ENCODE measurements at places on chromosomes 11 and 22.

- no peak for DNase-seq
These were observed 149.3 kb upstream of the B3GAT1 start for GRCh38 chr11:134561331-134561720.

DNA sequence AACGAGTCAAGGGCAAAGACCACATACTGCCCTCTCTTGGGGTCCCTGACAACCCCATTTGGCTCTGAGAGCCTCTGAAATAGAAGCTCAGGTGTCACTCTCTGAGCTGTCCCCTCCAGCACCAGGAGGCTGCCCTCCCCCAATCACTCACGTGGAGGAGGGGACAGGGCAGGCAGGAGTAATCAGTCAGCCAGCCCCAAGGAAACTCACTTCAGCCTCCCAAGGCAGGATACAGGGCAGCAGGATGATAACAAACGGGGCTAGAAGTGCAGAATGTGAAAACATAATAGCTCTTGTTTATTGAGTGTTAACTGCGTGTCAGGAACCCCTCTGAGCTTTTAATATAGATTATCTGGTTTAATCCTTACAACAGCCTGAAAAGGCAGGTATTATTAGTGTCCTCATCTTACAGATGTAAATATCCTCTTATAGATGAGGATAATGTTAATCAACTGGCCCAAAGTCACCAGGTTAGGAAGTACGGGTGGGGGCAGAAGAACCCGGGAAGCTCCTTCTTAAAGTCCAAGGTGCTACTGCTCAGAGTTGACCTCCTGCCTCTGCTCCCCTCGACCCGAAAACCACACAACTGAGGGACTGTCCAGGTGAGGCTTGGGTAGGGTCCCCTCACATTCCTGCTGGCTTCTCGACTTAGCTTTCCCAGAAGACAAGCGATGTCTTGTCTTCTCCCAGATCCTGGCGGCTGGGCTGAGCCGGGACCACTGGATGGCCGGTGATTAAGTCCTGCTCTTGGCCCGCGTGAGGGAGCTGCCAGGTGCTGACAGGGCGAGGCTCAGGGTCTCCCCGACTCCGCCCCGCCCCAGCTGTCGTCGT lies 2.7 kb downstream of the CHRM4 start:
- DNase-seq = no peak

DNA sequence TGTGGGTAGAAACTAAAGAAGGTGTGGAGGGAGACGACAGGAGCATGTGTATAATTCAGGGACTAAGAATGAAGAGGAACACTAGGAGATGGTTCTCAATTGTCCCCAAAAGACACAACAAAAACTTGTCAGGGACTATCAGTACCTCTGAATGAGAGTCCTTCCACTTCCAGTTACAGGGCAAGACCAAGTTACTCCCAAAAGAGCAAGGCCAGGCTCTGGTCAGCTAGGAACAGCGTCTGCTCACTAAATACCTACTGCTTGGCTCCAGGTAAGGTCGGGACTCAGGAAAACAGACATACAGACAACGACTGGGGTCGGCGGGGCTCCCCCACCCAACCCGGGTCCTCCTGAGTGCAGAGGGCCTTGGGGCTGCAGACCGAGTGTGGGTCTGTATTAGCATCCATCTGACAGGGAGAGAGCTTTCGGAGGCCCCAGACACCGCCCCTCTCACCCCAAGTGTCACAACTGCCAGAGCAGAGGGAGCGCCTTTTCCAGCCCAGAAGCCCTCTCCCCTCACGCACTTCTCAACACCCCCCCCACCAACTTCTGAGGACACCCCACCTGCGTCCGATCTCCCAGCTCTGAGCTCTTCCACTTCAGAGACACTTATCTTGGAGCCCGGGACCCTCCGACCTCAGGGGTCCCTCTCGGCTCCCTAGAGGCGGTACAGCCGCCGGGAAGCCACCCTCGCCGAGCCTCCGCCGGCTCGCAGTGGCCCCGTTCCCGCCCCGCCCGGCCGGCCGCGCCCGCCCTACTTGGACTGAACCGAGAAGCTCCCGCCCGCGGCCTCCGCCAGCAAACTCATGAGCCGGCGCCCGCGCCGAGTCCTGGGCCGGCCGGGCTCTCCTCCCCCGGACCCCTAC lies 522 bp downstream of the RHOG start:
- no peak for DNase-seq

- DNase-seq = no peak
These were observed 15.9 kb upstream of the GLYATL1 start for GRCh38 chr11:58923300-58923788.

DNA sequence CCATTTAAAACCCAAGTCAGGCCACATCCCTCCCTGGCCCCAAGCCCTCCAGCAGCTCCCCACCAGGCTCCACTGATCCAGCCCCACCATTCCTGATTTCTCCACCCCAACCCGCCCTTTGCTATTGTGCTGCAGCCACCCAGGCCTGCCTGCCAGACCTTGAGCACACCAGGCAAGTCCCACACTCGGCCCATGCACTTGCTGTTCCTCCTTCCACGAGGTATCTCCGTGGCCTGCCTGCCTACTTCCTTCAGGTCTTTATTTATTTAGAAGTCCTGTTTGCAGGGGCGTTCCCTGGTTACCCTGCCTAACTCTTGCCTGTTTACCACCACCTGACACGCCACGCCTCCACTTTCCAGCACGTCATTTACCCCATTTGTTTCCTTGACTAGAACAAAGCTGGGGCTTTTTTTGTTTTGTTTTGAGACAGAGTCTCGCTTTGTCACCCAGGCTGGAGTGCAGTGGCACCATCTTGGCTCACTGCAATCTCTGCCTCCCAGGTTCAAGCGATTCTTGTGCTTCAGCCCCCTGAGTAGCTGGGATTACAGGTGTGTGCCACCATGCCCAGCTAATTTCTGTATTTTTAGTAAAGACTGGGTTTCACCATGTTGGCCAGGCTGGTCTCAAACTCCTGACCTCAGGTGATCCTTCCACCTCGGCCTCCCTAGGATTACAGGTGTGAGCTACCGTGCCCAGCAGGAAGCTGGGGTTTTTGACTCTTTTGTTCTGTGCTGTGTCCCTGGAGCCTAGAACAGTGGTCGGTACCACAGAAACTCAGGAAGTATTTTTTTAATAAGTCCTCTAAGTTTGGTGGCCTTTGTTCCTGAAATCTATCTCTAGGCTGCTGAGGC lies 6.7 kb downstream of the CENPM start:
- no peak for DNase-seq

GRCh38 chr11:121538054-121538453 lies 85.3 kb upstream of the SORL1-AS1 start:
- no peak for DNase-seq

DNA sequence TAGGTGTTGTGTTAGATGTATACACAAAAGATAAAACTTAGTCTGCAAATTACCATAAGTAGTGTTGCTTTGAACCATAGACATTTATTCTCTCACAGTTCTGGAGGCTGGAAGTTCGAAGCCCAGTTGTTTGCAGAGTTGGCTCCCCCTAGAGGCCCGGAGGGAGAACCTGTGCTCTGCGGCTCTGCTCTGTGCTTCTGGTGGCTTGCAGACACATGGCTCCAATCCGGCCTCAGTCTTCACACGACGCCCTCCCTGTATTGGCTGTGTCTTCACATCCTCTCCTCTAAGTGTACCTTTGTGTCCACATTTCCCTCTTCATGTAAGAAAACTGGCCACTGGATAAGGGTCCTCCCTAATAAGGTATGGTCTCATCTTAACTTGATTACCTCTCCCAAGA lies 128.4 kb downstream of the OPCML start:
- no peak for DNase-seq

GRCh38 chr11:11115475-11115874 lies 237.6 kb downstream of the CSNK2A3 start:
- DNase-seq = no peak

GRCh38 chr11:131964698-131965483 lies 594.5 kb downstream of the NTM start:
- DNase-seq = peak; percentile 79

DNA sequence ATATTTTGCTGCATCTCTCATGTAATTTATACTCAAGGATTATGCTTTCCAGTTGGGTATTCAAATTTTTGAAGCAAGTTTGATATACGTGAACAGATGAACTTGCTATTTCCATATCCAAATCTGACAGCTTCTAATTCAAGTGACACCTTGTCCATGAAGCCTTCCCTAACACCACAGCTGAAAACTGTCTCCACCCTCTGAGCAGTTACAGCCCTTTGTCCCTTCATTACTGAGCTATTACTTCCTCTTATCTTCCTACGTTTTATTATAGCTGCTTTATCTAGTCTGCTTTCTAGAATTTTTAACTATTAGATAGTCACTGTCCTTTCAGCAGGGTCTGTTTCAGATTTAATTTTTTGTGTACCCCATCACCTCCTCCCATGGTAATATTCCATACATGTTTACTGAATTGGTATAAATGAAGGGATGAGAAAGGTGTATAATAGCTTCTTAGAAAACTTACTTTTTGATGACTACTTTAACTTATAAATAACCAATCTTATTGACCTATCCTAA lies 13.3 kb upstream of the PRSS23 start:
- no peak for DNase-seq

- DNase-seq = no peak
These were observed 106.9 kb downstream of the CTNND1 start for GRCh38 chr11:57868491-57868890.

- DNase-seq = peak; percentile 35
These were observed 2.1 kb downstream of the CSNK1E start for GRCh38 chr22:38314933-38315822.

GRCh38 chr11:35672608-35673007 lies 10.0 kb downstream of the TRIM44 start:
- DNase-seq = no peak

GRCh38 chr11:133606124-133606523 lies 73.8 kb upstream of the OPCML start:
- no peak for DNase-seq
